ENCODE measurements at places on chromosomes 1 and 21. TPM values are rescaled to one million over a fixed set of nuclear protein-coding genes. Genes with fewer than 3 reads are reported as not detected.

DNA sequence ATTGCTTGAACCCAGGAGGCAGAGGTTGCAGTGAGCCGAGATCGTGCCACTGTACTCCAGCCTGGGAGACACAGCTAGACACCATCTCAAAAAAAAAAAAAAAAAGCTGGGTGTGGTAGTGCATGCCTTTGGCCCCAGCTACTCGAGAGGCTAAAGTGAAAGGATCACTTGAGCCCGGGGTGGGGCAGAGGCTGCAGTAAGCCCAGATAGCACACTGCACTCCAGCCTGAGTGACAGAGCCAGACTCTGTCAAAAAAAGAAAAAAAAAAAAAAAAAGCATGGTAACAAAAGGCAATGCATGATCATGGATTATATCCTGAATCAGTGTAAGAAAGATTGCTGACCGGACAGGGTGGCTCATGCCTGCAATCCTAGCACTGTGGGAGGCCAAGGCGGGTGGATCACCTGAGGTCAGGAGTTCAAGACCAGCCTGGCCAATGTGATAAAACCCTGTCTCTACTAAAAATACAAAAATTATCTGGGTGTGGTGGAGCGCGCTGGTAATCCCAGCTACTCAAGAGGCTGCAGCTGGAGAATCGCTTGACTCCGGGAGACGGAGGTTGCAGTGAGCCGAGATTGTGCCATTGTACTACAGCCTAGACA lies 76.3 kb downstream of the RUSC1 start:
- no peak overlapping the region for H3K4me3 ChIP-seq
- peaks cover 23% of the 10 kb centered on the region for H3K36me3 ChIP-seq
- no peaks in the 10 kb centered on the region for H3K27me3 ChIP-seq
- no peak for DNase-seq
- no peak overlapping the region for H3K27ac ChIP-seq

DNA sequence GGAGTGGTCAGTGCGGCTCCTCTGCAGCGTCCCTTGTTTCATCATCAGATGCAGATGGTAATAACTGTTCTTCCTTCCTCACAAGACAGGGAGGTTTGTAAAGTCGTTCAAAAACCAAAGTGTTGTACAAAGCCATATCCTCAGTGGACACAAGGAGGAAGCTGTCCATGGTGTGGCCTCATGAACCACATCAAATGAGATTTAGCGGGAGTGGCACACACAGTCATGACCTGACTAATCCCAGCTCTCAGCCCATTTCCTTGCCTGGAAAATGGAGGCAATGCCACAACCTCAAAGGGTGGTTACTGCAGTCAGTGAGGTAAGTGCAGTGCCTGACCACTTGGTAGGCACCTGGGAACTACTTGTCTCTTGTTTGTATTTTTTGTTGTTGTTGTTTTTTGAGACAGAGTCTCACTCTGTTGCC lies 13.4 kb downstream of the ENTREP3 start:
- DNase-seq = no peak
- H3K4me1 ChIP-seq = peaks cover 41% of the 10 kb centered on the region
- H3K4me3 ChIP-seq = peak overlapping the region; percentile 81
- peak overlapping the region; percentile 82 for H3K27ac ChIP-seq
- H3K36me3 ChIP-seq = peaks cover 19% of the 10 kb centered on the region

DNA sequence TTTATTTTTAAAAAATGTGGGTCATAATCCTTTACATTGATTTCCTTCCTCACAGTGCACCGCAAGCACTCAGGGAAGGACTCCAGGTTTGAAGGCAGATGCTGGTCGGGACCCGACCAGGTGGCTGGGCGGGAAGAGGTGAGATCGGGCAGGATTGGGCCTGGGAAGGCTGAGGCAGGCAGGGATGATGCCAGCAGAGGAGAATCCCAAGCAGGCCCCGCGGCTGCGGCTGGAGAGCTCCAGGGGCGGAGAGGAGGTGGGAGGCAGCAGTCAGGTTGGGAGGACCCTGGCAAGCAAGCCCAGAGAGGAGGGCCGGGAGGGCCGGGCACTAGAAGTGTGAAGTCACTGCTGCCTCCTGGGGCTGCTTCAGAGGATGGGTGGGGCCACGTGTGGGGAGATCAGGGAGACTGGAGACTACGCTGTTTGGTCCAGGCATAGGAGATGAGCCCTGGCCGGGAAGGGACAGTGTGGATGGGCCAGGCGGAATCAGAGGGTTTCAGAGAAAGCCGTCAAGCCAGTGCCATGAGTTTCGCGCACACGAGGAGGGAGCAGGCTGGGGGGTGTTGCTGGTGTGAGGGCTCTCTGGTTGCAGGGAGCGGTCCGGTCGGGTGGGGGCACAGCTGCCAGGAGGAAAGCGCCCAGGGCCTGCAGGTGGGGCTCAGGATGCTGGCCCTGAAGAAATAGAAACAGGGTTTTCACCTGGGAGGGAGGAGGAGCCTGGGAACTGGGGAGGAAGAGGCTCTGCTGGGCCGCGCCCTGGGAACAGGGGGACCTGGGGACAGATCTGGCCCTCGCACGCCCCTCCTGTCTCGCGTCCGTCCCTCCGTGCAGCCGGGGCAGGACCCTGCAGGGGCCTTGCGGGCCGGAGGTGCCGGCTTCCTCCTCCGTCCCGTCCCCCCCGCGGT lies 888 bp upstream of the COL18A1 start:
- H3K27ac ChIP-seq = no peak overlapping the region
- peaks cover 11% of the 10 kb centered on the region for H3K4me1 ChIP-seq
- no peak for DNase-seq
- no peaks in the 10 kb centered on the region for H3K36me3 ChIP-seq

Gene VHLL
- not detected for total RNA-seq

DNA sequence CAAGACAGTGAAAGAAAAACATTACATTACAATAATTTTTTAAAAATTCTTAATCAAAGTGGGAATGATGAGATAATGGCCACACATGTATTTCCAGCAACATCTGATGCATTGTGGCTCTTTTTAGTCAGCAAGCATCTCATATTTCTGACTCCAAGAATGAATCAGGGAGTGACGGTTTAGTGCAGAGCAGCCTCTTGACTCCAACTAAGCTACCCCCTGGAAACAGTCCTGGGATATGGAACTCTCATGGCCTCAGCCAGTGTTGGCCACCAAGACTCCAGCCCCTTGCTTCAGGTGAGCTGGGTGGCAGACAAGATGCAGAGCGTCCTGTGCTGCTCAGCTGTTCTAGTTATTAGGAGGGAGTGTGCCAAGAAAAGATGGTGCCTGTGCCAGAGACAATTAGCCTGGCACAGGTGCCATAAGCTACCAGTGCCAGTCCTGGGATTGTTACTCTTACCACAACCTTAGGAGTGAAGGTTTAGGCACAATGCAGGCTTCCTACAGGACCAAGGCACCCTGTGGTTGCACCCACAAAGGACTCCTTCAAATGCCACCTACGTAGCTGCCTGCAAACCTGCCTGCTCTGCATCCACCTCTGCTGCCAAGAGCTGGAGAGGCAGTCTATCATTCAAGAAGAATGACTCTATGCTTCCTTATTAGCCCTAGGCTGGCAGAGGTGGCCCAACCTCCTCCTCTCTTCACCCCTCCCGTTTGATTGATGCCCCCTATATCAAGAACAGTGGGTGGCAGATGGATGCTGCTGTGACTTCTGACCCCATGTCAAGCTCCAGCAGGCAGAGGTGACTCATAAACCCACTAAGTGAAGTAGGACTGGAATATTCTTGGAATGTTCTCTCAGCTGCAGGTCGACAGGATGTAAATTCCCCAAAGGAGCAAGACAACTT lies 6.0 kb upstream of the SEC16B start:
- DNase-seq = no peak
- H3K27ac ChIP-seq = no peak overlapping the region
- no peaks in the 10 kb centered on the region for H3K27me3 ChIP-seq
- H3K4me1 ChIP-seq = no peaks in the 10 kb centered on the region
- H3K36me3 ChIP-seq = no peaks in the 10 kb centered on the region
- H3K4me3 ChIP-seq = no peak overlapping the region

Gene SEC16B
- not detected for total RNA-seq

DNA sequence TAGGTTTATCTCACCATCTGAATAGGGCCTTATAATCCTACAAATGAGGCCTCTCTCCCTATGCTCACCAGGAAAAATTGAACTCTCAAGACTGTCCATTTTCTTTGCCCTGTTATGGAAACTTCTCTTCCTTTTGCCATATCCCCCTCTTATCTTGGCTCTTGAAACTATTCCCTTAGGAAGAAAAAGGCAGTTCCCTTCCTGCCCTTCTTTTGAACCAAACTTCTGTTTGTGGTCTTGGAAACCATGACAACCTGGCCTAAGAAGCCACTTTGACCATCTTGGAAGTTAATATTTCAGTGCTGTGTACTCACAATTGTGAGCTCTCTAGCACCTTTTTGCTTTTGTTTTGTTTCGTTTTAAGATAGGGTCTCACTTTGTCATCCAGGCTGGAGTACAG lies 40.0 kb downstream of the ATP2B4 start:
- no peaks in the 10 kb centered on the region for H3K36me3 ChIP-seq
- no peak for DNase-seq
- H3K4me1 ChIP-seq = peaks cover 46% of the 10 kb centered on the region
- no peak overlapping the region for H3K4me3 ChIP-seq
- H3K27ac ChIP-seq = no peak overlapping the region

DNA sequence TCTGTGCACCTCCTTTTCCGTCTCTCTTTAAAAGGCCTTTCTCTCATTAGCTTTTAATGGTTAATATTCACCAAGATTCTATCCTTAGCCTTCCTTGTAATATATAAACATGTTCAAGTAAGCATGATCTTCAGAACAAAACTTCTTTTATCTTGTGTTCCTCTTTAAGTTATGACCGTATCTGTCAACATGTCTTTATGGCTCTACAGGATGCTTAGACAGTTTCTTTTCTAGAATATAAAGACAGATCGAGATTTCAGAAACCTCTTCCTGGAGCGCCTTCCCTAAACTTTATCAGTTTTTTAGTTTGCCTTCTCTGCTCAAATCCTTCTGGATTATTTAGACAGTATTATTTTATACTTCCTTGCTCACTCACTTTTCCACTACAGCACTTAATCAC lies 7.2 kb downstream of the RO60 start:
- peak overlapping the region; percentile 47 for H3K27ac ChIP-seq
- peaks cover 24% of the 10 kb centered on the region for H3K36me3 ChIP-seq
- H3K27me3 ChIP-seq = no peaks in the 10 kb centered on the region
- peaks cover 65% of the 10 kb centered on the region for H3K4me1 ChIP-seq
- no peak overlapping the region for H3K4me3 ChIP-seq

GRCh38 chr1:1356166-1356795 lies 2.1 kb downstream of the MXRA8 start:
- H3K27ac ChIP-seq = no peak overlapping the region
- no peaks in the 10 kb centered on the region for H3K36me3 ChIP-seq
- no peak for DNase-seq
- peaks cover 12% of the 10 kb centered on the region for H3K27me3 ChIP-seq
- peaks cover 28% of the 10 kb centered on the region for H3K4me1 ChIP-seq

DNA sequence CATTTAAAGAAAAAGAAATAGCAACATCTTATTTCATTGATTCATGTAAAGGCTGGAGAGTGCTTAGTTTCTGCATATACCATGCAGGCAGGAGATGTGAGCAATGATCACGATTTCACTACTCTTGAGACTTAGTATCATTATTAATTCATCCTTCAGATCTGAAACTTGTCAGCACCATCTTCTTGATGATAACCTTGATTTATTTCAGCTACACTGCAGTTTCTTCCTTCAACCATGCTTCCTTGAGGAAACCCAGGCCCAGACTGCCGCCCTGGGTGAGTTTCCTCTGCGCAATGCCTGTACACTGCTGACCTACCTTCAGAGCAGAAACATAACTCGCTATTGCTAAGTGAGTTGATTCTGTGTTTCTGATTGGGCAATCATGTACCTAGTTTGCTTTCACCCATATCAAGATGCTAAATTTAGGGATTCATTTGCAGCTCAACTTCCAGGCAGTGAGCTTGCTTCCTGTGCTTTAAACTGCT lies 13.5 kb upstream of the BCL10 start:
- DNase-seq = no peak
- no peak overlapping the region for H3K27ac ChIP-seq
- H3K36me3 ChIP-seq = no peaks in the 10 kb centered on the region
- H3K27me3 ChIP-seq = peaks cover 3% of the 10 kb centered on the region
- no peak overlapping the region for H3K4me3 ChIP-seq

Gene NTNG1
- 0.96 TPM for total RNA-seq

Gene ARHGAP30
- total RNA-seq = 174 TPM

GRCh38 chr1:29256394-29256793 lies 20.1 kb downstream of the PTPRU start:
- H3K36me3 ChIP-seq = no peaks in the 10 kb centered on the region
- H3K27me3 ChIP-seq = peaks cover 26% of the 10 kb centered on the region
- peaks cover 4% of the 10 kb centered on the region for H3K4me1 ChIP-seq
- H3K4me3 ChIP-seq = no peak overlapping the region
- DNase-seq = peak; percentile 12

GRCh38 chr1:214317300-214317699 lies 36.3 kb downstream of the SMYD2 start:
- DNase-seq = no peak
- peaks cover 21% of the 10 kb centered on the region for H3K36me3 ChIP-seq
- H3K27me3 ChIP-seq = no peaks in the 10 kb centered on the region
- H3K4me3 ChIP-seq = no peak overlapping the region

- H3K27ac ChIP-seq = no peak overlapping the region
- H3K36me3 ChIP-seq = peaks cover 12% of the 10 kb centered on the region
- H3K4me1 ChIP-seq = no peaks in the 10 kb centered on the region
- no peak overlapping the region for H3K4me3 ChIP-seq
These were observed 110.1 kb downstream of the NTPCR start for GRCh38 chr1:233060461-233060994.

- no peak overlapping the region for H3K27ac ChIP-seq
- no peak for DNase-seq
- no peaks in the 10 kb centered on the region for H3K4me1 ChIP-seq
- peaks cover 7% of the 10 kb centered on the region for H3K27me3 ChIP-seq
These were observed 89.9 kb upstream of the KAZN start for GRCh38 chr1:14508613-14509012.

DNA sequence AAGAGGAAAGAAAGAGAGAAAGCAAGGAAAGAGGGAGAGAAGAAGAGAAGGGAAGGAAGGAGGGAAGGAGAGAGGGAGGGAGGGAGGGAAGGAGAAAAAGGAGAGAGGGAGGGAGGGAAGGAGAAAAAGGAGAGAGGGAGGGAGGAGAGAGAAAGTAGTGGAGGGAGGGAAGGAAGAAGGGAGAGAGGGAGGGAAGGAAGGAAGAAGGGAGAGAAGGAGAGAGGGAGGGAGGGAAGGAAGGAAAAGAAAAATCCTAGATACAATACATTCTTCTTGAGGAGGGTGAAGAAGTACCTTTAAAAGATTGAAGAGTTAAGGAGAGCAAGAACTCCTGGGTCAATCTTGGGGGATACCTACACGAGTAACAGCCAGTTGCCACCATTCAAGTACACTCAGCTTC lies 29.2 kb downstream of the MCOLN2 start:
- peaks cover 21% of the 10 kb centered on the region for H3K4me1 ChIP-seq
- no peak for DNase-seq
- no peak overlapping the region for H3K4me3 ChIP-seq

- H3K4me1 ChIP-seq = peaks cover 7% of the 10 kb centered on the region
- DNase-seq = no peak
- no peak overlapping the region for H3K27ac ChIP-seq
- H3K27me3 ChIP-seq = peaks cover 27% of the 10 kb centered on the region
These were observed 5.2 kb downstream of the TRNP1 start for GRCh38 chr1:26998429-26999300.

Measured in activated CD8-positive, alpha-beta T cell treated with anti-CD3 and anti-CD28 coated beads for 36 hours (primary cell).